Testis (tissue), 5 donors: ENCODE measurements at places on chromosomes 3 and 15. TPM values are rescaled to one million over a fixed set of nuclear protein-coding genes. Genes with fewer than 3 reads are reported as not detected.

ANKDD1A gene
- 34.9 TPM for total RNA-seq

SERPINI2 gene
- not detected for total RNA-seq

ADAMTSL3 gene
- 9.4 TPM for total RNA-seq

AMT gene
- 3.8 TPM for total RNA-seq

ITPKA gene
- total RNA-seq = 16.7 TPM

CACNA2D2 gene
- total RNA-seq = 19.3 TPM

GP5 gene
- 0.16 TPM for total RNA-seq

LRRN1 gene
- total RNA-seq = 58.9 TPM

PRR20G gene
- total RNA-seq = 9.1 TPM

SETD5 gene
- 155 TPM for total RNA-seq

ZNF385D gene
- 31.4 TPM for total RNA-seq

COL6A5 gene
- total RNA-seq = 1.5 TPM

PPP1R14D gene
- 0.55 TPM for total RNA-seq

TEX55 gene
- 70.4 TPM for total RNA-seq

FAM81A gene
- total RNA-seq = 5.1 TPM

CDCP1 gene
- 1.1 TPM for total RNA-seq

MESP2 gene
- 2.9 TPM for total RNA-seq

AP2M1 gene
- 334 TPM for total RNA-seq
